Stimulated activated CD4-positive, alpha-beta T cell treated with anti-CD3 and anti-CD28 coated beads, Interleukin-4, amount 100 ng/mL, for 4 hours (primary cell): ENCODE measurements at places on chromosomes 12 and 14.

- DNase-seq = no peak
Observed at GRCh38 chr14:81120501-81120900, 100.3 kb downstream of the GTF2A1 start.

- no peak for DNase-seq
Observed at GRCh38 chr12:46553266-46553665, 180.7 kb upstream of the SLC38A2 start.

GRCh38 chr12:123712780-123713319, 697 bp downstream of the ATP6V0A2 start:
- DNase-seq = no peak

DNA sequence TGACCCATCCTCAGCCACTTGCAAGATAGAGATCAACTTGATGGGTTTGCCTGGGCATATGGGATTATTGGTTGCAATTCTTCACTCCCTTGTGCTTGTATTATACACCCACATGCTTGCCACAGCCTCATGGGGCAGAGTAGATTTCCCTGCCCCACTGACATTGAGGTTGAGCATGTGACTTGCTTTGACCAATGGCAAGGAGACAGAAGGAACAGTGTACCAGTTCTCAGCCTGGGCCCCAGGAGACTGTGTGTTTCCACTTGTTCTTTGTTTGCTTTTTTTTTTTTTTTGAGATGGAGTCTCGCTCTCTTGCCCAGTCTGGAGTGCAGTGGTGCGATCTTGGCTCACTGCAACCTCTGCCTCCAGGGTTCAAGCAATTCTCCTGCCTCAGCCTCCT, 31.8 kb downstream of the CALM1 start:
- DNase-seq = no peak

- DNase-seq = no peak
Observed at GRCh38 chr12:43038991-43039390, 449.4 kb upstream of the PRICKLE1 start.

DNA sequence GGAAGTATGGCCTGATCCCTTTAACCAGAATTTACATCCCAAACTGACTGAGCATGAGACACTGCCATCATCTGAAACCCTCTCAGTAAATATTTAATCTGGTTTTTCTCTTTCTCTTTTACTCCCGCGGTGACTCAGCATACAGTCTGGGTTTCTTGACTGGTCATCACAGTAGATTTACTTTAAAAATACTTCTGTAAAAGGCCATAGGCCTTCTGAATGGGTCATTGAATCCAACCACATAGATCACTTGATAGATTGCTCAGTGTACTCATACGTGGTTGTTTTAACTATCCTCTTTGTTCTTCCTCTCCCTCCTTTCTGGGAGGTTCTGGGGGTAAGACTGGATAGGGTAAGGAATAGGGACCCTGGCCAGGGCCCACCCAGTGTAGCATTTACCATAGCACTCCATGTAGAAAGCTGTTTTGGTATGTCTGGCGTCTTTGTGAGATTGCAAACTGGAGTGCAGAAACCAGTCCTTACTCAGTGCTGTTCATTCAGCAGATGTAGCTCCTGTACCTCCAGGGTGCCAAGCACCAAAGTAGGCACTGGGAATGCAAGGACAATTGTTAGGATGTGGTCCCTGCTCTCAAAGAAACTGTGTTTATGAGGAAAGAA, 165.7 kb downstream of the SRGAP1 start:
- no peak for DNase-seq

DNA sequence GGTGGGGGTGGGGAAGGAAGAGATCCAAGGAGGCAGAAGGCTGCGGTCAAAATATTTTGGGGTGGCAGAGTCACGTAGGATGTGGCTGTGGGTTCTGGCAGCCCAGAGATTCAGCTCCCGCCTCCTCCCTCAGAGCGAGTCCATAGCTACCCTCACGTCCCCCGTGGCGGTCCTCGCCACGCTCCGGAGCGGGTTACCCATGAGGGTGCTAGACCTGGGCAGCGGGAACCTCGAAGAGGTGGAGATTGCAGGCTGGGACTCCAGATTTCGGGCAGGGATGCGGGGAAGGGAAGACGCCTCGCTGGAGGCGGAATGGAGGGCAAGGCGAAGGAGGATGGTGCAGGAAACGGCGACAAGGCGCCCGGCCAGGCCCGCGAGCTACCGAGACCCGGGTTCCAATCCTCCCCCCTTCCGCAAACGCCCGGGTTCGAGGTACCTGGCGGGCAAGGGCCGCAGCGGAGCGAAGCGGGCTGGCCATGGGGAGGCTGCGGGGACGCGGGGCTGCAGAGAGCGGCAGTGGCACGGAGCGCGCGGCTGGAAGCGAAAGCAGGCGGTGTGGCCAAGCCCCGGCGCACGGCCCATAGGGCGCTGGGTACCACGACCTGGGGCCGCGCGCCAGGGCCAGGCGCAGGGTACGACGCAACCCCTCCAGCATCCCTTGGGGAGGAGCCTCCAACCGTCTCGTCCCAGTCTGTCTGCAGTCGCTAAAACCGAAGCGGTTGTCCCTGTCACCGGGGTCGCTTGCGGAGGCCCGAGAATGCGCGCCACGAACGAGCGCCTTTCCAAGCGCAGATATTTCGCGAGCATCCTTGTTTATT, 46.2 kb downstream of the BCAT1 start:
- no peak for DNase-seq

GRCh38 chr12:27807063-27807703, 27.1 kb upstream of the MANSC4 start:
- peak; percentile 7 for DNase-seq

- no peak for DNase-seq
Observed at GRCh38 chr12:59027199-59027598, 106.9 kb upstream of the LRIG3 start.

GRCh38 chr12:52278575-52279421, 4.4 kb downstream of the KRT86 start:
- DNase-seq = peak; percentile 52

DNA sequence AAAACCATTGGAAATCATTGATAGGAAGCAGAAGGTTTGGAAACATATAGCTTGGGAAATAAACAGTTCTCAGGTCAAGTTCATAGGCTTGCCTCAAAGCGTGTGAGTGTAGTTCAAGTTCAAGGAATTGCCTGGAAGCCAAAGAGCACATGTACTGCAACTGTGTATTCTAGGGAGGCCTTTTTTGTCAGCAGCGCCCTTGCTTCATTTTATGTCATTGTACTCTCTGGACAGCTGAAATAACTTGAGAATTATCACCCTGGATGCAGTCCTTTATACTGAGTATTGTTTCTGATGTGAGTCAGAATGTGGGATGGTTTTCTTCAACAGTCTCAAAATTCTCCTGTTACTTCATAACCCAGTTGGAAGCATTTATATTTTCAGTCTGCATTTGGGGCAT, 16.0 kb upstream of the EVL start:
- no peak for DNase-seq

- no peak for DNase-seq
Observed at GRCh38 chr12:103839103-103839502, 1.9 kb downstream of the NT5DC3 start.

DNA sequence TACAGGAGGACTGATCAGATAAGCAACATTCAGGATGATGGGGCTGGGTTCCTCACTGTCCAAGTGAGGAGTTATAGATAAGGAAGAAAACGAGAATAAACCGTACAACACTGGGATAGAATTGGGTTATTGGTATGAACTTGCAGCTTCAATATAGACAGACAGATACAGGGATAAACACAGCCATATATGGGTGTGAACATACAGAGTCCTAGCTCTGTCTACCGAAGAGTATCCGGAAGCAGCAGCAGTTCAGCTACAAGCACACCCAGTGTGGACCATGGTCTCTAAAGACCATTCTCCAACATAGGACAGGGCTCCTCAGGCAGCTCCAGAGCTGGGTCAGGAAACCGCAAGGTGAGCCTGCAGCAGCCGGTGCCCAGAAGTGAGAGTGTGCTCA, 40.8 kb downstream of the CDC42BPB start:
- no peak for DNase-seq

GRCh38 chr14:55410876-55411275, 754 bp downstream of the ATG14 start:
- no peak for DNase-seq

- DNase-seq = no peak
Observed at GRCh38 chr14:64467566-64467965, 2.3 kb downstream of the AKAP5 start.

- no peak for DNase-seq
Observed at GRCh38 chr12:44979918-44980317, 71.0 kb downstream of the DBX2 start.

DNA sequence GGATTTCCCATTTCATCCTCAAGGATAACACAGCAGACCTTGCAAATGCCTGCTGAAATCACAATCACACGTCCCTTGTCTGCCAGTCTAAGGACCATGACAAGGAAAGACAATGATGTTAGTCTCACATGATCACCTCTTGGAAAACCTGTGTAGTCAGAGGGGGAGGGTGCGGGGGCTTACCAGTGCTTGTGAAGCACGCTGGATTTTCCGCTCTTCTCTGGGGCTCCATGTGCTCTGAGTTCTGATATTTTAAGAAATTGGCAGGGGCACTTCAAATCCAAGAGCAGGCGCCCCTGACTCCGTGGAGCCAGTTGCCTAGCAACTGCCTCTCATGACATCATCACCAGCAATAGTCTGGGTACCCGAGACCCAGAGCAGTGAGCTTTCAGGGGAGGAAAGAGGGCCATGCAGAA, 200.9 kb upstream of the C14orf180 start:
- no peak for DNase-seq

DNA sequence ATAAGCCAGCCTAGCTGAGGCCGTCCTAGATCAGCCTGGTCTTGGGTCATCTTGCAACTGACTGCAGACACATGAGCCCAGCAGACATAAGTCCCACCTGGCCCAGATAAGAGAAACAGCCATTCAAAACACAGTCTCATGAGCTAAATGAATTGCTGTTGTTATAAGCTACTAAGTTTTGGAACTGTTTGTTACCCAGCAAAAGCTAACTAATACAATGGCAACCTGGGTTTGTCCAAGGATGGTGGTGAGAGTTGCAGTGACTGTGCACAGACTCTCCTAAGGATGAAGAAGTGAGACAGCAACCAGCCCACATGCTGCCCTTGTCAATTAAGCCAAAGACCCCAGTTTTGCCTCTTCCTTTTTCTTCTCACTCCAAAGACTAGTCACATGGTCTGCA, 22.2 kb upstream of the NUAK1 start:
- DNase-seq = no peak

- DNase-seq = no peak
Observed at GRCh38 chr12:93813972-93814821, 137.0 kb downstream of the CRADD start.
